ENCODE measurements at places on chromosomes 1 and 21.
A peak's percentile ranks its signal among the peaks of the same experiment; 100 is the strongest.

DNA sequence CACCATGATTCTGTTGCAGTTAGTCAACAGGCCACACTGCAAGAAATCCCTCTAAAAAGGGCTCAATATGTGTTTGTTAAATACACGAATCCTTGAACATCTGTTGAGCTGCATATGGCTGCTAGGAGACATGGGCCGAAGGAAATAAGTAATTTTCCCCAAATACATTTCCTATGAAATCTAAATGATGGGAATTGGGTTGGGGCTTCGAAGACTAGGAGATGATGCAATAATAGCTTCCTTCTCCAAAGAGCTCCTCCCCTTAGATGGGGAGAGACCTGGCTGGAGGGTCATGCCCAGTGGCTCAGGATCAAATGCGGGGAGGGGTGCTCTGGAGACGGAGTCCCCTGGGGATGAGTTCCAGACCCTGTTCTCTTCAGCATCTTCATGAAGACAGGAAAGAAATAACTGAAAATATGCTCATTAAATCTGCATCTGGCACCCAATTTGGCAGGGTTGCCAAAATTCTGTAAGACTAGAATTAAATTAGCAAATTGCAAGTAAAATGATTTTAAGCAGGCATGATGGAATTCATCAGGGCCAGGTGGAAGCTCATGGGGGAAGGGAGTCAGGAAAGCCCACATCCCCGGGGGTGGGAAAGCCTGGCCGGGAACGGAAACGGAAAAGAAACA lies 165.0 kb upstream of the EDN2 start:
- DNase-seq = no peak

DNA sequence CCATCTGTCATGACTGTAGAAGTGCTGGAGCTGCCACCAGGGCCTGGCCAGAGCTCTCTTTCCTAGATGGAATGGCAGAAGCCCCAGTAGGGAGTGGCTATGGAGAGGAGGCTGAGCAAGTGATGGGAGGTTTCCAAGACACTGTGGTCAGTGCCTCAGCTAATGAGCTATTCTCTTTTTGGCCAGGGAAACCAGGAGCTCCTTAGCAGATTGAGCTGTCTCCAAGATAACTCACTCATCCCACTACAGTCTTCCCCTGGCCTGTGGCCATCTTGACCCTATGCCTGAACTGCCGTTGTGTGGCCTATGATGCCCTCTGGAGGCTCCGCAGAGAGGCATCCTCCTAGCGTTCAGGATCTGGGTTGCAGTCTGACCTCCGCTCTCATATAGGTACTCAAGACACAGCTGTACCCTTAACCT lies 60.5 kb downstream of the ERI3 start:
- peak; percentile 63 for DNase-seq

DNA sequence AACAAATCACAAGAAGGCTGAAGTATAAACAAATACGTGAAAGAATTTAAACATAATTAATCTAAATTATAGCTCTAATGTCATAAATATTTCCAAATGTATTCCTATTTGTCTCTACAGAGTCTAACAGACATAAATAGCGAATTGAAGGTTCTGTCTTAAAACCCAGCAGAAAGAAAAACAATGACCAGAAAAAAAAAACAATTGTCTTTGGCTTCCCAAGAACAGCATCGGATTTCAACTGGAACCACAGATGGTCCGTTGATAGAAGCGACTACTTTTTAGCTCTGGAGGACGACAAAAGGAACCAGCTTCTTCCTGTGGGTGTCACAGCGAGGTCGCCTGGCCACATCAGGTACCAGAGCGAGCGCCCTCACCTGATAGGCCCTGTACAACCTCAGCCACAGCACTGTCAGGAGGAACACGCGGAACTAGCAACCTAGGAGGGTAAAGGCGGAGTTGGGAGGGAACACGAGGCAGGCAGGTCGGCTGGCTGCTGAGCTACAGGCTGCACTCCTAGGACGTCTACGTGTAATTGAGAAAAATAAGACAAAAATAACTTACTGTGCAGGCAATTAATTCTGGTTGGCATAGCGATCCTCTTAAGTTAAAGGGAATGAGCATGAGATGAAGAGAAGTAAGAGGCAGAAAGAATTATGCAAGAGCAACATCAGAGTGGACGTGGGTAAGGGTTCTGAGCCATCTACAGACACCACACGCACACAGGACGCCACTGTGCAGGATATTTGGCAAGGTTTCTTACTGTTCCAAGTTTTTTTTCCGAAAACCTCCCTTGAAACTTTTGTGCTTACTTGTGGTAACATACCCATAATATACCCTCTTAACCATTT lies 16.7 kb upstream of the PRDM15 start:
- no peak for DNase-seq

- peak; percentile 47 for DNase-seq
Observed at GRCh38 chr1:119000371-119001180, 12.4 kb upstream of the TBX15 start.

DNA sequence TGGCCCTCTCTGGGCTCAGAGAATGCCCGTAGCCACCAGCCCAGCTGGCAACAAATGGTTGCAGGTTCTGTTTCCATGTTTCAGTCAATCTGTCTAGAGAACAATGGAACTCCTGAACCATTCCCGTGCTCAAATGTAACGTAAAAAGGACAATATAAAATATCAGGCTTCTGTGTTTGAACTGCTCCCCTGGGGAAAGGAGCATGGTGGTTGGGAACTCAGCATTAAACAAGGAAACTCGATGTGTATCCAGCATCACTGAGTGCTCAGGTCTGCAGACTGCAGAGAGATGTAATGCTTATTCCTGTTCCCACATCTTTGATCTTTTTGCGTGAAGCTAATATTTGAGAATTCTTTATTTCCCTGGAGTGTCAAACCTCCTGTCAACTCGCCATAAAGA lies 326.5 kb downstream of the KIF26B start:
- no peak for DNase-seq

GRCh38 chr1:47192458-47193384 lies 2.9 kb upstream of the PDZK1IP1 start:
- peak; percentile 83 for DNase-seq

GRCh38 chr1:100496896-100497295 lies 41.0 kb upstream of the GPR88 start:
- no peak for DNase-seq

DNA sequence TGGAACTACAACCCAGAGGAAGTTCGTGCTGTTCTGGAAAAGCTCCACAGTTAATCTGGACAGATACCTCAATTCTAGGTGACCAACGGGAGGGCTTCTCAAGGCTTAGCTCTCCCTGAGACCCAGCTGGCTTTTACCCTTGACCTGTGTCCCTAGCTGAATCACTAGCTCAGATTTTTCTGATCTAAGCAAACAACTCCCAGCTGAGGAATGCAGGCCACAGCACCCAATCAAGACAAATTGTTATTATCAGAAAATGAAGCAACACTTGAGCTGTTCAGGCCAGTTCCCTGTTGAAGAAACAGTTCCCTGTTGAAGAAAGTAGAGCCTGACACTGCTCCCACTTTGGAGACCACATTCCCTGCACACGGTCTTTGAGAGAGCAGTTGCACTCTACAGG lies 16.0 kb downstream of the DIO1 start:
- DNase-seq = no peak

- no peak for DNase-seq
Observed at GRCh38 chr1:230922620-230923019, 54.3 kb upstream of the C1orf198 start.

- DNase-seq = no peak
Observed at GRCh38 chr1:163036671-163037070, 32.5 kb upstream of the RGS4 start.

DNA sequence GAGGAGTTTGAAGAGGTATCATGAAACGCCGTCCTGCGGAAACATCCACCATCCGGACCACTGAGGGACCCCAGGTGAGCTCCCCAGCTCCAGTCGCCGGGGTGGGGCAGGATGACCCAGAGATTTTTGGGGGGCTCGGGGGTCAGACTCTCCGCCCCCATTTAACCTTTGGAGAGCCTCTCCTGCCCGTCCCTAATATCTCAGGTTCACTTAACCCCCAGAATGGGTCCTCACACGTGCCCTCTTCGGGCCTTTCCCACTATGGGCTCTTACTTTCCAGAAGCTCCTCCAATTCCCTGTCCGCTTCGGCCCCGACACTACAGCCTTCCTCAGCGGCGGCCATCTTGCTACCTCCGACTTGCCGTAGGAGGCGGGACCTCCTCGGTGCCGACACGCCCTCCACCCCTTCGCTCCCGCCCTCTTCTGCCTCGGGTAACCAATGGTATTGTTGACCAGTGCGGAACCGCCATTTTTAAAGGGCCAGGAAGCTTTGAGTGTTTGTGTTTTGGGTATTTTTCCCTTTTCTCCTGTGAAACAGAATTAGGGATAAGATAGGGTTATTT lies at the start of gene PEX19:
Gene PEX19, minus strand, starts transcription at position 352 of the 563 bp plus-strand sequence. Its CDS starts 9 bp downstream, at position 343.
- peak; percentile 94 for DNase-seq

- no peak for DNase-seq
Observed at GRCh38 chr1:117631359-117632160, 25.7 kb downstream of the TENT5C start.

DNA sequence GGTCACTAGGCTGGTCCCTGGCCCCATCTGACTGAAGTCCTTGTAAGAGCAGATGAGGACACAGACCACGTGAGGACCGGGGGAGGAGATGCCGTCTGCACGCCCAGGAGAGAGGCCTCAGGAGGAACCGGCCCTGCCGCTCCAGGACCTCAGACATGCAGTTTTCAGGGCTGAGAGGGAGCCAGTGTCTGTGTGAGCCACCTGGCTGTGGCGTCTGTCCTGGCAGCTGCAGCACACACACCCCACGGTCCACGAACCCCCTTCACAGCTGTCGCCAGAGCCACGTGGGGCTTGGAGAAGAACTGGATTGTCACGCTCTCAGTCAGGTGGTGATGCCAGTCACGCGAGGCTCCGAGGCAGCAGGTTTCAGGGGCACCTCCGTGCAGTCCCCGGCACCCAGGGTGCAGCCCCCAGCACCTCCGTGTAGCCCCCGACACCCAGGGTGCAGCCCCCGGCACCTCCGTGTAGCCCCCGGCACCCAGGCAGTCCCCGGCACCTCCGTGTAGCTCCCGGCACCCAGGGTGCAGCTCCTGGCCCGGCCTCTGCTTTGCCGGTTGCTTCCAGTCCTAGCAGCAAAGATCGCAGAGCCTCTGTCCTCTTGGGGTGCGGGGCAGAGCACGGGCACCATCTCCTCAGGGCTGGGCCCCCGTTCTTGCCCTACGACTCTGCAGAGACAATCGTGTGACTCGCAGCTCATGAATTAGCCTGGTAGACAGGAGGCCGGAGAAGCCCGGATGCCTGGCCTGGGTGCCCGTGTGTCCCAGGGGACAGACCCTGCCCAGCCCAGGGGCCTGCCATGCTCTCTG lies 19.0 kb upstream of the SUMO3 start:
- DNase-seq = no peak

GRCh38 chr21:32162727-32163320 lies 116.0 kb downstream of the MIS18A start:
- DNase-seq = no peak

DNA sequence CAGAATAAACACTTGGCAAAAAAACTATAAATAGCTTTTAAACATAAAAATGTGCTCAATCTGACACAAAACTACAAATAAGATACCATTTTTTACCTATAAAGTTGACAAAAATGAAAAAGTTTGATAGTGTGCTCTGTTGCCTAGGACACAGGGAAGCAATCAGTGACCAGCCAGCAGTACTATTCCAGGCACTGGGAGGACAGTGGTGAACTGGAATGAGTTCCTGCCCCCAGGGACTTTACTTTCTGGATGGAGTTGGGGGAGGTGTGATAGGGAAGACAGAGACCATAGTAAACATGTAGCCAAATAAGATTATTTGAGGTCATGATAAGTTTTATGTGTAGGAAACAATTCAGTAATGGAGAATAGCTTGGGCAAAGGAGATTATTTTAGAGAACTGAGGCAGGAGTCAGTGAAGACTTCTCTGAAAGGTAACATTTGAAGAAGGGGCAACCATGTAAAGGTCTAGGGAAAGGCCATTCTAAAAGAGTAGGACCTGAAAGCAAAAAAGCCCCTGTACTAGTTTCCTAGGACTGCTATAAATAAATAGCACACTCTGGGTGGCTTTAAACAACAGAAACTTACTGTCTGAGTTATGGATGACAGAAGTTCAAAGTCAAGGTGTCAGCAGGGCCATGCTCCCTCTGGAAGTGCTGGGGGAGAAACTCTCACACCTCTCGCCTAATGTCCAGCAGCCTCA lies 42.0 kb downstream of the EEIG2 start:
- DNase-seq = no peak

DNA sequence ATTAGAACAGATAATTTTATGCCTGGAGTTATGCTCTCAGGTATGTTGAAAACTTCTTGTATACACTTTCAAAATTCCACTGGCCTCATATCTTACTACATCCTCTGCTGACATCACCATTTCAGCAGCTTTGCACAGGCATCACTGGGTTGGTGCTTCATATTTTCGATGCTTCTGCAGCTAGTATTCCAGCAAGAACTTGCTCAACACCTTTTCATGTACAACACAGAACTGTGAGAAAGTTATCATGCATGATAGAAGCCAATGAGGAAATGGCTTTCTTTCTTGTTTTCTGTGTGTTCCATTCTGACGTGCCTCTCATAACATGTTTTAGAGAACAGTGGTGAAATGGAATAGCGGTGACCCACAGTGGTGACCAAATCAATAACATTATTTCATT lies 5.1 kb upstream of the GBP5 start:
- no peak for DNase-seq

GRCh38 chr1:107620753-107621152 lies 344.2 kb downstream of the VAV3 start:
- DNase-seq = no peak

GRCh38 chr1:204894031-204894430 lies 23.4 kb downstream of the NFASC start:
- DNase-seq = no peak

DNA sequence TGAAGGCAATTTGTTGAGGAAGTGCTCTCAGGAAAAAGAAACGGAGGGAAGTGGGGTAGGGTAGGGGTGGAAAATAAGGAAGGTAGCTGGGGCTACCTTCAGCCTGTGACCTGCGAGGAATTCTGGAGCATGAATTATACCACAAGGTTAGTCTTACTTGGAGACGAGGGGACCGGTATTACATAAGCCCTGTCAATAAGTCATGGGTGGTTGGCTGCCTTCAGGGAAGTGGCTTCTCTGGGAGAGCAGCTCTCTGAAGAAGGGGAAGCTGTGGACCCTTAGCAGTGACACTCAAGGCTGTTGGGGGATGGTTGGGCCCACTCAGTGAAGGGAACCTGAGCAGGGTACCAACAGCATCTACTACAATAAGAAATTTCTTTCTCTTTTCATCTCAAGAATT lies 111.3 kb downstream of the TNFSF18 start:
- DNase-seq = no peak

DNA sequence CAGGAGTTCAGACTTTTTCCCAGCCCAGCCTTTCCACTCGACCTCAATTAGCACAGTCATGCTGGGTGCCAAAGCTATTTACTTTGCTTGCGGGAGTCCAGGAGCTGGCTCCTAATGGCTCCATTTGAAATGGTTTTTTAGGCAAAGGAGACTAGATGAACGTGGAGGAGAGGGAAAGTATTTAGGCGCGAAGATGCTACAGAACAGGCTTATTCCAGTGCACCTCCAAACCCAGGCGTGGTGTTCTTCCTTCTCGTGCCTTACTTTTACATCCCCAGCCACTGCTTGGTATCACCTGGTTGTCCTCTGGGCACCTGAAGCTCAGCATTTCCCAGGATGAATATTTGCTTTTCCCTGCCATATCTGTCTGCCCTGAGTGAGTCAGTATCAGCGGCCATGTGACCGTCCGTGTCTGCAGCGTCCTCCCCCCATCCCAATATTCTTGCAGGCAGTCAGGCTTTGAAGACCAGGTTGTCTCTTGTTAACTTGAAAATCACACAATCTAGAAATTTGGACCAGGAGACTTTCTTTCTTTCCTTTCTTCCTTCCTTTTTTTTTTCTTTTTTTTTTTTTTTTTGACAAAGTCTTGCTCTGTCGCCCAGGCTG lies 198.5 kb downstream of the DYRK1A start:
- no peak for DNase-seq

- DNase-seq = no peak
Observed at GRCh38 chr1:37861151-37861550, 1.8 kb upstream of the MTF1 start.

Measured in left cardiac atrium (tissue), 4 donors.